IPS DF 6.9 (cell line): ENCODE measurements at places on chromosomes 7 and 10.
A peak's percentile ranks its signal among the peaks of the same experiment; 100 is the strongest.

- DNase-seq = no peak
- no peak overlapping the region for H3K4me3 ChIP-seq
- no peaks in the 10 kb centered on the region for H3K27me3 ChIP-seq
- H3K36me3 ChIP-seq = no peaks in the 10 kb centered on the region
- H3K4me1 ChIP-seq = no peaks in the 10 kb centered on the region
Observed at GRCh38 chr10:128734734-128735133, 608.5 kb upstream of the MKI67 start.

DNA sequence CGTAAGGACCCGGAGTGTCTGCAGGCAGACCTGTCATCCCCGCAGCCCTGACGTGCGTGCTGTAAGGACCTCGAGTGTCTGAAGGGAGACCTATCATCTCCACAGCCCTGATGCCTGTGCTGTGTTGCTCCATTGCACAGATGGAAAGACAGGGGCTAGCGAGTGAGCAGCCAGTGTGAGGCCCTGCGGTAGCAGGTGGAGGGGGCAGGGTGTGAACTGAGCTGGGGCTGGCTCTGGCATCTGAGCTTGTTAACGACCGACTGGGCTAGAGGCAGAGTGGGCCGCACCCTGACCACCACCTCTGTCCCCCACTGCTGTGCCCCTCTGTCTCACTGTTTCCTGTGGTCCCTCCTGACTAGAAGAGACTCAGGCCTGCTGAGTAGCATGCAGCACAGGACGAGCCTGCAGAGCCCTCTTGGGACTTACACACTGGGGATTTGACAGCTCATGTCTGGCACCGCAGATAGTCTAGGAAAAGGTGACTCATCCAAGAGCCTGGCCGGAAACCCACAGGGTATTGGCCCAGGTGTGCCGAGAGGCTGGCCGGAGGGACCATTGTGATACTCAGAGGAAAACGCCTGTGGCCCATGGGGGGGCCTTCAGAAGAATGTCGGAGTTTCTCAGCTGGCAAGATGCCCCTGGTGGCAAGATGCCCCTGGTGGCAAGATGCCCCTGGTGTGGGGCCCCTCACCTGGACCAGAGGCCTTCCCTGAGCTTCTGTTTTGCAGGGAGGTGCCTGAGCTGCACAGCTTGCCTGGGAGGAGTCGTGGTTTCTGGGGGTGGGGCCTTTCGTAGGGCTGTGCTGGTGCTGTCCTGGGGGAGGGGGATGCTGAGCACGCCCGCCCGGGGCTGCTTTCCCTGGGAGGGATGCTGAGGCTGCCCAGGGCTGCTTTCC lies 34.3 kb downstream of the INPP5A start:
- no peak overlapping the region for H3K27ac ChIP-seq
- H3K4me3 ChIP-seq = no peak overlapping the region
- peaks cover 12% of the 10 kb centered on the region for H3K4me1 ChIP-seq
- H3K27me3 ChIP-seq = no peaks in the 10 kb centered on the region

DNA sequence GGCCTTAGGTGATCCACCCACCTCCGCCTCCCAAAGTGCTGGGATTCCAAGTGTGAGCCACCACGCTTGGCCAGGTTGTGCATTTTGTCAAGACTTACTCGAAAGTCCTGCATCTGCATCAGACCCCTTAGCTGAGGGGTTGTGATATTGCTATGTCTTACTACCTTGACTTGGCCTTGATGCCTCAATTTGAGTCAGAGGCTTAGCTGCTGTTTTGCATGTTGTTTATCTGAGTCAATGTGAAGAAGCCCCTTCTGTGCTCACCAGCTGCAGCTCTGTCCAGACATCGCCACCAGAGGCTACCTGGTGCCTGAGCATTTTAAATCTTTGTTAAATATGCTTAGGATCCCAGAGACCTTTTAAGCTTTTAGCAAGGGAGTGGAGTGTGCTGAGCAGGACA lies 18.1 kb downstream of the UBE2D4 start:
- H3K36me3 ChIP-seq = no peaks in the 10 kb centered on the region
- no peaks in the 10 kb centered on the region for H3K27me3 ChIP-seq
- H3K4me3 ChIP-seq = no peak overlapping the region

GRCh38 chr7:41969561-41970105 lies 266.7 kb upstream of the INHBA start:
- no peaks in the 10 kb centered on the region for H3K27me3 ChIP-seq
- peaks cover 16% of the 10 kb centered on the region for H3K36me3 ChIP-seq
- no peak overlapping the region for H3K27ac ChIP-seq
- H3K4me1 ChIP-seq = no peaks in the 10 kb centered on the region
- no peak for DNase-seq

DNA sequence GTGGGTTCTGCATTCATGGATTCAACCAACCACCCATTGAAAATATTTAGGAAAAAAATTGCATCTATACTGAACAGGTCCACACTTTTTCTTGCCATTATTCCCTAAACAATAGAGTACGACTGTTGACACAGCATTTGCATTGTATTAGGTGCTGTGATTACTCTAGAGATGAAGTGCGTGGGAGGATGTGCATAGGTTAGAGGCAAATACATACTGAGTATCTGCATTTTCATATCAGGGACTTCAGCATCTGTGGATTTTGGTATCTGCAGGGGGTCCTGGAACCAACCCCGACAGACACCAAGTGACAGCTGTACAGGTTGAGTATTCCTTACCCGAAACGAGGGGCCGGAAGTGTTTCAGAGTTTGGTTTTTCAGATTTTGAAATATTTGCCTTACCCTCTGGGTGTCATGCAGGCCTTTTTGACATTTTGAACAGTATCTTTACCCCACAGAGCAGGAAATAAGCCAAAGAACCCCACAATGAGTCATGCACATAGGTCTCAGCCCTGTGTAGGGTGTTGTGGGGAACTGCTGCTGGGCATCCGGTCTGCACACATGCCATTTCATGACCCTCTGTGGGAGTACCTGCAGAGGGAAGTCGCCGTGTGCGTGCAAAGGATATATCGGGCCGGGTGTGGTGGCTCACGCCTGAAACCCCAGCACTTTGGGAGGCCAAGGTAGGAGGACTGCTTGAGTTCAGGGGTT lies 14.5 kb downstream of the NUDT5 start:
- H3K27me3 ChIP-seq = no peaks in the 10 kb centered on the region
- peaks cover 7% of the 10 kb centered on the region; the same call in 1 of the 2 replicates for H3K36me3 ChIP-seq
- no peak overlapping the region for H3K27ac ChIP-seq
- no peaks in the 10 kb centered on the region; the same call in 1 of the 2 replicates for H3K4me1 ChIP-seq
- no peak overlapping the region for H3K4me3 ChIP-seq

- no peaks in the 10 kb centered on the region for H3K36me3 ChIP-seq
- peaks cover 3% of the 10 kb centered on the region; the same call in 1 of the 2 replicates for H3K4me1 ChIP-seq
- no peak for DNase-seq
- no peak overlapping the region for H3K4me3 ChIP-seq
- no peaks in the 10 kb centered on the region for H3K27me3 ChIP-seq
Observed at GRCh38 chr7:2589341-2589740, 30.6 kb downstream of the IQCE start.

GRCh38 chr10:32377458-32378259 lies 30.7 kb upstream of the EPC1 start:
- DNase-seq = no peak
- peak overlapping the region; percentile 42; the same call in 1 of the 2 replicates for H3K4me3 ChIP-seq
- no peaks in the 10 kb centered on the region for H3K36me3 ChIP-seq
- H3K4me1 ChIP-seq = no peaks in the 10 kb centered on the region
- no peaks in the 10 kb centered on the region for H3K27me3 ChIP-seq

DNA sequence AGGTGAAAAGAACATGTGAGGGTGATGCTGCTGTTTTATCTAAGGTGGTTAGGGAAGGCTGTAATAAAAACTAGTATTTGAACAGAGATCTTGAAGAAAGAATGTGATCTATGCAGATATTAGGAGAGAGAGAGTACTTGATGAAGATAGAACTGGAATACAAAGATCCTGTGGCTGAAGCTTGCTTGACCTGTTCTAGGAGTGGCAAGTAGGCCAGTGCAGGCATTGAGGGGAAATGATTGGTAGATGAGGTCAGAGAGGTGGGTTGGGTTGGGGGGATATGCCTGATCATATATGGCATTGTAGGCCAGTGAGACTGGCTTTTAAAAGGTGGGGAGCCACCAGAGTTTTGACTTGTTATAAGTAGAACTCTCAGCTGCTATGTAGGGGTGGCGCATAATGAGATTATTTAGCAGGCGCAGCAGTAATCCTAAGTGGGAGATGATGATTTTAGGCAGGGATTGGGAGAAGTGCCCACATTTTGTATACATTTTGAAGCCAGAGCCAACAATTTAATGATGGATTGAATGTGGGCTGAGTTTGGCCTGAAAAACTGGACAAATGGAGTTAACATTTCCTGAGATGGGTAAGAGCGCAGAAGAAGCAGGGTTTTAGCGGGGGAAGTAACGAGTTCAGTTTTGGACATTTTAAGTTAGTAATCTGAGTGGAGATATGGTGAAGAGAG lies 8.2 kb downstream of the CCSER2 start:
- no peaks in the 10 kb centered on the region for H3K36me3 ChIP-seq
- DNase-seq = no peak
- no peaks in the 10 kb centered on the region for H3K27me3 ChIP-seq
- H3K4me1 ChIP-seq = peaks cover 5% of the 10 kb centered on the region; the same call in 1 of the 2 replicates

GRCh38 chr7:50688226-50688590 lies 94.5 kb downstream of the GRB10 start:
- no peaks in the 10 kb centered on the region for H3K4me1 ChIP-seq
- H3K27me3 ChIP-seq = no peaks in the 10 kb centered on the region
- DNase-seq = no peak
- no peak overlapping the region for H3K27ac ChIP-seq
- H3K36me3 ChIP-seq = no peaks in the 10 kb centered on the region
- H3K4me3 ChIP-seq = no peak overlapping the region

DNA sequence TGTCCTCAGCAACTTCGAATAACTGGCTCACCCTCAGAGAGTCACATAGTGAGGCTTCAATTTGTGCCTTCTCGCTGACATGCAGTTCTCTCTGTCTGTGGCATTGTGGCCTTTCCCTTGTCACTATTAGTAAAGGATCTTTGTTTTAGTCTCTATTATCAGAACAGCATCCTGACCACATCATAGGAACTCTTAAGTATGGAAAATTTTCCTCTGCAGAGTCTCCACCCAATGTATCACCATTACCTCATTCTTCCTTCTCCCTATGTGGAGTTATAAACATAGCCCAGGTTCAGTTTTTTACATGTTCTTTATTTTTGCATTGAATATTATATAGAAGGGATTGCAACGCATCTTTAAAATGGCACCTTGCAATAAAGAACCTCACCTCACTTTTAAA lies 112.9 kb downstream of the FAM107B start:
- no peak overlapping the region for H3K27ac ChIP-seq
- H3K4me3 ChIP-seq = no peak overlapping the region
- H3K4me1 ChIP-seq = no peaks in the 10 kb centered on the region
- no peaks in the 10 kb centered on the region for H3K27me3 ChIP-seq
- H3K36me3 ChIP-seq = no peaks in the 10 kb centered on the region

GRCh38 chr7:78588393-78588792 lies 789.8 kb downstream of the PHTF2 start:
- no peak overlapping the region for H3K4me3 ChIP-seq
- H3K27me3 ChIP-seq = no peaks in the 10 kb centered on the region

DNA sequence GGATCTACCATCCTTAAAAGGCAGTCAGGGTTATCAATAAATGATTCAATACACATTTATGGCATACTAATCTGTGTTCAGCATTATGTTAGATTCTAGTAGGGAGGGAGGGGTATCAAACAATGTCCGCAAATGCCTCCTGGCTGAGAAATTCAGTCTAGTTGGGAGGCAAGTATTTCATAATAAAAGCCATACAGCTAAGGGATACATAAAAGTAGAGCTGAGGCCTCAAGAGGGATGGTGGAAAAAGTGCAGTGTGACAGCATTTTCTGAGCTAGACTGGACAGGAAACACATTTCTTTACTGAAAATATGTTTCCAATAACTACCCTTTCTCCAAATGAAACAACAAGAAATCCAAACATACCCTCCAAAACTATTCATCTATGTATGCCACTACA lies 152.8 kb upstream of the LRRN3 start:
- no peaks in the 10 kb centered on the region; the same call in 1 of the 2 replicates for H3K4me1 ChIP-seq
- DNase-seq = no peak
- no peak overlapping the region for H3K4me3 ChIP-seq
- H3K36me3 ChIP-seq = no peaks in the 10 kb centered on the region
- H3K27me3 ChIP-seq = no peaks in the 10 kb centered on the region

DNA sequence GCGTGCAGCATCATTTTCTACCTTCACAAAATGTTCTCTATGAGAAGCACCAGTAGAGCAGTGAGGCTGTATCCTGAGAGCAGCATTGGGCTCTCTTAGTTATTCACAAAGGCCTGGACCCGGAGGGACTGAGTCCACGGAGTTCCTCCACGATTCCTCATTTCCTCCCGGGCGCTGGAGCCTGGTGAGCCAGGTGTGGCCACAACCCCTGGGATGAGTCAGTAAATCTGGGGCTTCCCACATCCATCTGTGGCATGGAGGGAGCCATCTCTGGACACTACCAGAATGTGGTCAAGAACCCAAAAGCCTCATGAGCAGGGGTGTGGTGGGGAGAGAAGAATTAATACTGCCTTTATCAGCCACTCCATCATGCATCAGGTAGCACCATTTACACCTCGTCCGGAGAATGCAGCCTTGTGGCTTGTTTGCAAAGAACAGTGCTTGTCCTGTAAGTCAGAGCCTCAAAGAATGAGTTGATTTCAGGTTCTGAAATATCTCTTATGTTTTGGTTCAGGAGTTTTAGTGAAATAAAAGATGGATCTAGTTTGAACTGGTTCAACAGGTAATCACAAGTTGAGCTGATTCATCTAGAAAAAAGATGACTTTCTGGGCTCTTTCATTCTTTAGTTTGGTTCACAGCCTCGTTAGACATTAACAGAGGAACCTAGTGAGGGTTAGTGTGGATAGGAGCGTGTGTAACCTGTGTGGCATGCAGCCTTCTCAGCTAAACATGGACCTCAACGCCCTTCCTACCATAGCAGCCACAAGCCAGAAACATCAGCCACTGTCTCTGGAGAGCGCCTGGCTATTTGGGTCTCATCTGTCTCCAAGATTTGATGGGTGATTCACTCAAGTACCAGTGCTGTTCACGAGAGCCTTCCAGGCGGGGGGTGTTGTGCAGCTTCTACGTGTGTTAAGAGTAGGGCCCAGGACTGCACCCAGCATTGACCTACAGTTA lies 95.2 kb downstream of the WDR37 start:
- H3K4me1 ChIP-seq = no peaks in the 10 kb centered on the region
- no peaks in the 10 kb centered on the region for H3K27me3 ChIP-seq
- no peak overlapping the region for H3K4me3 ChIP-seq
- DNase-seq = no peak
